ENCODE measurements at places on chromosomes 1 and 21.

DNA sequence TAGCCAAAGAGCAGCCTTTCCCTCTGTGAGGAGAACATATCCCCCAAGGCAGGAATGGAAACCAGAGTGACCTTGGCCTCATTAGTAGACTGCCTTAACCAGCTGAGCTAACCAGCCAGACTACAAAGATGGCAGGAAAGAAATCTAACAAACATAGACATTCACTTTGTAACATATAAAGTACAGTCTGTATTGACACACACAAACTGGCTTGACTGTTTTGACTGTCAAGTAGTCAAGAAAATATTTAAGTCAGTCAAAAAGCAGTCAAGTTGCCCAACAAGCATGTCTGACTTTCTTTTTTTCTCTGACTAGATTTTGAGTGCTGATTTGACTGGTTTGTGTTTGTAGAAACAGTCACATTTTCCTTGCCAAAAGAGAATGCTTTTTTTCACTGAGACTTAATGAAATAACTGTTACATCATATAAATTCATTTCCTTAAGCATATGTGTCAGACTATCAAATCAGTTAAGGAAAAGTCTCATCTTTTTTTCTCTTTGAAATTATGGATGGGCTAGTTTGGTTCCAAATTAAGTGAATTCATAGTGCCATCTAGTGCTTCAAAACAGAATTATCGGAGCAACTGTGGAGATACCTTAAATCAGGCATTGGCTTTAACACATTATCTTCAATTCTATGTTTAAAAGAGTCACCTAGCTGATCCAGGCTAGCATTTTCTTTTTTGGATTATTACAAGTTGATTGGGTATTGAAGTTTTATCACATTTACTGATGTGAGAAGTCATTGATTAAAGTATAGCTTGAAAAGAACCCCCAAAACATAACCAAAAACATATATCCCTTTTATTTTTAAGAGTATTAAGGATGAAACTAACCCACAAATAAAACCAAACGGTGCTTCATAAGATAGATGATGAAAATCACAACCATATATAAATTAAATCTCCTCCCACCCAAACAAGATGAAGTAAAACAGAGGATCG, 75.0 kb downstream of the ATP6V1G3 start:
- DNase-seq: peak; percentile 62

- no peak for DNase-seq
Measured at GRCh38 chr1:60541831-60542532, 468.4 kb upstream of the C1orf87 start.

DNA sequence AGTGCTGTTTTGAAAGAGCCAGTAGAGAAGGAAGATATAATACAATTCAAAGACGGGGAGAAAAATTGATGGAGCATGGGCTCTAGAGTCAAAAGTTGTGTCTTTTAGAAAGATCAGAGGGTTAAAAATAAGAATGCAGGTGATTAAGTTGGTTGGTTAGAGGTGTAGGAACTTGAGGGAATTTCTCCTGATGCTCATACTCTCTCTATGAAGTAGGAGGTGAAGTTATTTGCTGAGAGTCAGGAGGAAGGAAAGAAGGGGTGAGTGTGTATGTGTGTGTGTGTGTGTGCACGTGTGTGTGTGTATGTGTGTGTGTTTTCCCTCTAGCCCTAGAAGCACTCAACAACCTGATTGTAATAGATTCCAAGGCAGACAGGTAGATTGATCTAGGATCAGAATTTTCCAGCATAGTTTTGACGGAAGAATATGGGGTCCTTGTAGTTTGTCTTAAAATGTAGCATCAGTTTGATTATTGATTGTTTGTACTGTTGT, 88.3 kb upstream of the MACF1 start:
- DNase-seq: no peak

DNA sequence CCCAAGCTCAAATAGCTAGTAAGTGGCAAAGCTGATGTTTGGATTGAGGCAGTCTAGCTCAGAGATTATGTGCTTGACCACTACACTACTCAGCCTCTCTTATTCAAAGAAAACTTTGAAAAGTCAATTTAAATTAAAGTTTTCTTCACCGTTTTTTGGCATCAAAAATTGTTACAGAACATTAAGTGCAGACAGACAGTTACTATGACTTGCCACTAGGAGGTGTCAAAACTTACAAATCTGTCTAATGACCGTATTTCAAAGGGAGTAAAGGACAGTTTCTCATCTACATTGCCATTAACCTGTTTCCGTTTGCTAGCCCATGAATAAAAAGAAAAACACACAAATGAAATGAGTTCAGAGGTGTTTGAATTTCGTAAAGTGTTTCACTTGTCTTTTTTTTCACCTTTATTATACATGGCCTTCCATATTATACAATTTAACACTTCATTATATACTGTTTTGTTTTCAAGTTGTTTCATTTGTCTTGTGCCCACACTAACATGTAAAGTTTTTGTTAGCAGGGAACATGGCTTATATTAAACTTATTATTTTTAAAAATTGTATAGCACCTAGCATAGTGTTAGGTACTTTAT, 57.4 kb upstream of the MTF2 start:
- DNase-seq: peak; percentile 40

- DNase-seq: no peak
Measured at GRCh38 chr1:182291584-182292192, 99.9 kb downstream of the GLUL start.

DNA sequence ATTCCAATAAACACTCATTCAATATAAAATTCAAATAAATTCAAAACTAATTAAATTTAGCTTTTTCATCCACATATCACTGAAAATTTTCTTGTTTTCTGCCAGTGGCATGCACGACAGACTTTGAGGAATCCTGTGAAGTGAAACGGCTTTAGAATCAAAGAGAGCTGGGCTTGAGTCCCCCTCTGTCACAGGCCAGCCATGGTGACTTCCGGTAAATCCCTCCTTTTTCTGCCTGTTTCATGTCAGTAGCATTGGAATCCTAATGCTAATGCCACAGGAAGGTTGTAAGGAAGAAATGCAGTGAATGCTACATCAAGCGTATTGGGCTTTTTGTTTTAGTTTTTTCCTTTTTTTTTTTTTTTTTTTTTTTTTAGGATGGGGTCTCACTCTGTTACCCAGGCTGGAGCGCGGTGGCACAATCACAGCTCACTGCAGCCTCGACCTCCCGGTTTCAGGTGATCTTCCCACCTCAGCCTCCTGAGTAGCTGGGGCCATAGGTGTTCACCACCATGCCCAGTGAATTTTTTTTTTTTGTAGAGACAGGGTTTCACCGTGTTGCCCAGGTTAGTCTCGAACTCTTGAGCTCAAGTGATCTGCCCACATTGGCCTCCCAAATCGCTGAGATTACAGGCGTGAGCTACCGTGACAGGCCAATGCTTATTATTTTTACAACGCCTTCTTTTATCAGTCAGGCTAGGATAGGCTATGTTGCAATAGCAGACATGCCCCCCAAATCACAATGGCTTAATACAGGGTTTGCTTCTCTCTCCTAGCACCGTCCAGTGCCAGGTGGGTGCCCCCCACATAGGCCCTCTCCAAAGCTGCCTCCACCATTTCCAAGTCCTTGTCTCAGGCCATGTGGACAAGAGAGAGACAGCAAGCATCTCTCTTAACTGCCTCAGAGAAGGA, 3.6 kb upstream of the MATN1 start:
- no peak for DNase-seq

DNA sequence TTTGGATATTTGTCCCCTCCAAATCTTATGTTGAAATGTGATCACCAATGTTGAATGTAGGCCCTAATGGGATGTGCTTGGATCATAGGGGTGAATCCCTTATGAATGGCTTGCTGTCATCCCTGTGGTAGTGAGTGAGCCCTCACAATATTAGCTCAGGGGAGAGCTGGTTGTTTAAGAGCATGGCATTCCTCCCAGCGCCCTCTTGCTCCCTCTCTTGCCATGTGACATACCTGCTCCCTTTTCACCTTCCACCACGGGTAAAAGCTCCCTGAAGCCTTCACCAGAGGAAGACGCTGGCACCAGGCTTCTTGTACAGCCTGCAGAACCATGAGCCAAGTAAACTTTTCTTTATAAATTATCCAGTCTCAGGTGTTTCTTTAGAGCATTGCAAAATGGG, 305.6 kb downstream of the KCTD3 start:
- DNase-seq: no peak

GRCh38 chr1:245153081-245153551, 1.7 kb upstream of the KIF26B start:
- peak; percentile 40 for DNase-seq
